ENCODE measurements at places on chromosomes 16 and 17.

DNA sequence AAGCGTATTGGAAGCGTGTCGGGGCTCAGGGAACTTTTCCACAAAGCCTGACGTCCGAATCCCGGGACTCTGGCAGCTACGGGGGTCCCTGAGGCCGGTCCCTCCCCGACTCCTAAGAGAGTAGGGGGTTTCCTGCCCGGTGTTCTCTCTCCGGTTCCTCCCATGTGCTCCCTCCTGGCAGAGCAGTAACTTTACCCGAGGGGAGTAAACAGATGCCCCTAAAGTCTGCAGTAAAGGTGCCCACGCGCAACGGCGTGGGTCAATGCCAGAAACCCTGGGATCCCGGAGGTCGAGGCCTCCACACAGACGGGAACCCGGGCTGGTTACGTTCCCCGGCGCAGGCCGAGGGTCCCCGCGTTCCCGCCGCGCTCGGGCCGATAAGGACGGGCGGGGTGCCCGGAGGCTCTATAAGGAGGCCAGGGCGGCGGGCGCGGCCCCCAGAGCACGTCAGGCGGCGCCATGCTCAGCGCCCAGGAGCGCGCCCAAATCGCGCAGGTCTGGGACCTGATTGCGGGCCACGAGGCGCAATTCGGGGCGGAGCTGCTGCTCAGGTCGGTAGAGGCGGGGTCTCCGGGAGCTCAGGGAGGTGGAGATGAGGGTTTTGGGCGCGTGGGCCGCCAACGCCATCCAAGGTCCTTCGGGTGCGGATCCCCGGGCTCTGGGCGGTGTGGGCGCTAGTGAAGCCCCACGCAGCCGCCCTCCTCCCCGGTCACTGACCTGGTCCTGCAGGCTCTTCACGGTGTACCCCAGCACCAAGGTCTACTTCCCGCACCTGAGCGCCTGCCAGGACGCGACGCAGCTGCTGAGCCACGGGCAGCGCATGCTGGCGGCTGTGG lies at the start of gene HBM:
TSS of gene HBM (plus strand) at position 440 of the 836 bp plus-strand sequence. CDS start at position 460, 20 bp downstream.
- no peak for DNase-seq

GRCh38 chr16:76976101-76976500 lies 214.9 kb upstream of the MON1B start:
- no peak for DNase-seq

GRCh38 chr17:80886641-80887573 lies 104.7 kb upstream of the CHMP6 start:
- DNase-seq: no peak

DNA sequence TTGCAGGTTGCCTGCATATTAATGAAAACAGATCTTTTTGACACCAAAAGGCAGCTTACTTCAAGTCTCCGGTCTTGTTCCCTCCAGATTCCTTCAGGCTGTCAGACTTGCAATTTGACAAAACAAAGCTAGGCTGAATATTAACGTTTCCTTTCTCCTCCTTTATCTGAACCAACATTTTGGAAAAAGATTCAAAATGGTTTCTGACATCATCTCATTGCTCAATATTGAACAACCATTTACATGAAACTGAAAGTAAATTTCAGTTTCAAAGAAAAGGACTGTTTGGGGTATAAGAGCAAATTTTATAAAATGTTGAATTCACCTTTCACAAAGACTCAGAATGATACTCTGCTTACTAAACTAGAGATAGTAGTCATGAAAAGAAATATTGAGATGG lies 521.8 kb downstream of the KCNJ2 start:
- DNase-seq: no peak

GRCh38 chr16:4649744-4650442 lies 25.3 kb downstream of the MGRN1 start:
- DNase-seq: no peak

DNA sequence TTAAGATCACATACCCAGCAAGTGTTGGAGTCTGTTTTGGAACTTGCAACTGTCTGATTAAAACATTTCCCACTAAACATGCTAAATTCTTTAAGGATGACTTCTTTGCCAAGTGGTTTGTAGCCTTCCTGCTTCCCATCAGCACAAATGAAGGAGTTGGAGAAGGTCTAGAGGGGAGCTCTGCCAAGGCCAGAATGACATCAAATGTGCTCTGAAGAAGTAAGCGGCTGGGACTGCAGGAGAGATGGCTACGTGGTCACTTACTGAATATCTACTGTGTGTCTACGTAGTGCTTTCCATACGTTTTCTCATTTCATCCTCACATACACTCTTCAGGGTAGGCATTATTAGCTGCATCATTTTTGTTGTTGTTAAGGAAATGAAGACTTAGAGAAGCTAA lies 135.7 kb upstream of the NLRP1 start:
- DNase-seq: no peak

- DNase-seq: no peak
Observed at GRCh38 chr16:29983420-29984136, 9.9 kb downstream of the TAOK2 start.

- DNase-seq: no peak
Observed at GRCh38 chr17:46917041-46917440, 5.9 kb upstream of the GOSR2 start.

GRCh38 chr17:81084680-81085419 lies 49.9 kb downstream of the BAIAP2 start:
- no peak for DNase-seq

- DNase-seq: no peak
Observed at GRCh38 chr16:88727871-88728270, 21.6 kb downstream of the CTU2 start.

DNA sequence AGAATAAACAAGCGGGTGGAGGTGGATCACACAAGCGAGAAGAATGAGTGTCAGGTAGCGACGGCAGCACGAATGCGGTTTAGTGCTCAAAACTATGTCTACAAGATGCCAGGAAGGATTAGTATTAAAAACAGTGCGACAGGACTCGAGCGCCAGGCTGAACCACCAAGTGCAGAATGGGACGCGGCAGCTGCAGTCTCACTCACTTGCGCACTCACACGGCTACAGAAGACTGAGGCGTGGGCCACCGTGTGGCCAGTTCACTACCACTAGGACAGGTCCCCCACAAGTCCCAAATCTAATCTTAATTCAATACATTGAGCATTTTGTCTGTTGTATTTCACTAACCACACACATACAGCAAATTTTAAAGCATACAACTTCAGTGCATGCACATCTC lies 35.7 kb upstream of the TRAP1 start:
- no peak for DNase-seq

DNA sequence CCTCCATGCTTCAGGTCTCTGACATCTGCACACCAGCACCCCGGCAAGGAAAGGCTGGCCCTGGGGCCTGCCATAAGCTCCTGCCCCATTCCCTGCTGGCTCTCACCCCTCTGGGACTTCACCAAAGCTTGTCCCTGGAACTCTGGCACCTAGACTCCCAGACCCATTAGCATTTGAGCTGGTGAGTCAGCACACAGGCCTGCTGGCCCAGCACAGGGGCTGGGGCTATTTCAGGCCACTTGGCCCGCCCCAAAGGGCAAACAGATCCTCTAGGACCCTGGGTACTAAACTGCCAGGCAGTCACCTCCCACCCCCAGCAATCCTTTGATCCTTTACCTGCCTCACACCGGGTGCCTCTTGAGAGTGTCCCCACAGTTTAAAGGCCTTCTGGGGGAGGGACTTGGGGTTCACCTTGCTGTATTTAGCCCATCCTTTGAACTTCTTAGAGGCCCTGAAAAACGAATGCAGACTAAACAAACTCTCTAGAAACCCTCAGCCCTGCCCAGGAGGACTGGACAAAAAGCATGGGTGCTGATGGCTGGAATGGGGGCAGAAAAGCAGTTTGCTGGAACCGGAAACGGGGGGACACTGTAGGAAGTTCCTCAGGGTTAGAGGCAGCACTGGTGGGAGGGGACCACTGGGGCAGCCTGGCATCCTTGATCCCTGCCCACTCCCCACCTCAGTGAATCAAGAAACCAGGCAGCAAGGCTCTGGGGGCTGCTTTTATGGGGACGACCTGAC lies 3.2 kb upstream of the SAMD14 start:
- DNase-seq: no peak

DNA sequence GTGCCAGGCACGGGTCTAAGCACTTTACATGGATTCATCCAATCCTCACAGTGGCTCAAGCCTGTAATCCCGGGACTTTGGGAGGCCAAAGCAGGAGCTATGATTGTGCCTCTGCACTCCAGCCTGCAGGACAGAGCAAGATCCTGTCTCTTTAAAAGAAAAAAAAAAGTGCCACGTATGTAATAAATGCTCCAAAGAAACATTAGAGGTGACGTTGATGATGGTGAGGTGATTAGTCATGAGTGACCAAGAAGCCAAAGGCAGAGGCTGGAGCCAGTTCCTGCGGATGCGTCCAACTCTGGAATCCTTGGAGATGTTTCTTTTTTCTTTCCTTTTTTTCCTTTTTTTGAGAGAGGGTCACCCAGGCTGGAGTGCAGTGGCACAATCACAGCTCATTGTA lies 59.4 kb upstream of the SIAH1 start:
- peak; percentile 19 for DNase-seq

GRCh38 chr17:7977805-7978204 lies 24.6 kb upstream of the GUCY2D start:
- DNase-seq: no peak

DNA sequence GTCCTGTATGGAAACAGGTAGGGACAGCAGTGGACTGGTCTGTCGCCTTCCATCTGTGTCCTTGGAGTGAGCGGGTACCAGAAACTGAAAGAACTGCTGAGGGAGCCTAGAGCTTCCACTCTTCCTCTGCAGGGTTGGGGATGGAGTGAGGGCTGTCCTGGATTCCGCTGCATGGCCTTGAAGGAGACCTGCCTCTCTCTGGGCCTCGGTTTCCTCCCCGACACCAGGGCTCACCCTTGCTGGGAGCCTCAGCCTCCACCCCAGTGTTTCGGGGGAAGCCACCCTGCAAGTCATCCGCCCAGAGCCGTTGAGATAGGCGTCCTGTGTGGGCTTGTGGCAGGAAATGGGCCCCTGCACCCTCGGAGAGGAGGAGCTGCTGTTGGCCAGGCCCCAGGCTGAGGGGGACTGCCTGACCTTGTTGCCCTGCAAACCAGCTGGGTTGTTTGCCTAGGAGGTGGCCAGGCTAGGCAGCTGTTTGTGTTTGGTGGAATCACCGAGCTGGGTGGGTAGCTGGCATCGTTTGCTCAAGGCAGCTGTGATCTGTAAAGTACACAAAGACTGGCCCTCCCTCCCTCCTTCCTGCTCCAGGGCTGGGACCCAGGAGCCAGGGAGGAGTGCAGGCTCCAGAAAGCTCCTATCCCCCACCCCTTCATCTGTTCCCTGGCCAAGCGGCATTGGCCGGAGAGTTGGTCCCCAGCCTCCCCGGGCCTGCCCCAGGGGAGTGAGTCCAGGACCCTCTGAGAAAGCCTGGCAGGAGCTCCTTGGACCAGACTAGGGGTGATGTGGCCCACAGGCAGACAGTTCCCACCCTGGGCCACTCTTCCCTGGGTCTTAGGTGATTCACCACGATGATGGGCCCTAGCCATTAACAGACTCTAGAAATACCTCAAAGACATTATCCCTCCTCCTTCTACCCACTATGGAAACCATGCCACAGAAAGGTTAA lies 1.3 kb downstream of the RAB37 start:
- DNase-seq: no peak

DNA sequence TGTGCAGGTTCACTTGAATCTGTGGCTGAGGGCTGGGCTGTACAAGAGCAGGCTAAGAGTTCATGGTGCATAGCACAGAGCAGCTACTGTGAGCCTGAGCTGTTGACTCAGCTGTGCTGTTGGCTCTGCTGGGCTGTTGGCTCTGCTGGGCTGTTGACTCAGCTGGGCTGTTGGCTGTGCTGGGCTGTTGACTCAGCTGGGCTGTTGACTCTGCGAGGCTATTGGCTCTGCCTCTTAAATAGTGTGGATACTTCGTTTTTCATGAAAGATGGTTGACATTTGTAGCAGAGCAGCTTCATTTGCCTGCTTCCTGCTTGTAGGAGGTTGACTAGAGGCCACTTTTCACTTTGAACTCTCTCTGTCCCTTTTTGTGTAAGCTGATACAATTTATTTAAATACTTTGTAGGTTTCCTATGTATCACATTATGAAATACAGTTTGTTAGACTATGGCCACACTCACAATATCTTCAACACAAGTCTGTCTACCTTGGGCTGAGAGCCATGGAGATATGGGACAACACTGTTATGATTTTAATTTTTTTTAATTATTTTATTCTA lies 40.3 kb upstream of the CCNF start:
- DNase-seq: no peak

GRCh38 chr16:72793716-72794115 lies 254.2 kb downstream of the ZFHX3 start:
- DNase-seq: no peak

DNA sequence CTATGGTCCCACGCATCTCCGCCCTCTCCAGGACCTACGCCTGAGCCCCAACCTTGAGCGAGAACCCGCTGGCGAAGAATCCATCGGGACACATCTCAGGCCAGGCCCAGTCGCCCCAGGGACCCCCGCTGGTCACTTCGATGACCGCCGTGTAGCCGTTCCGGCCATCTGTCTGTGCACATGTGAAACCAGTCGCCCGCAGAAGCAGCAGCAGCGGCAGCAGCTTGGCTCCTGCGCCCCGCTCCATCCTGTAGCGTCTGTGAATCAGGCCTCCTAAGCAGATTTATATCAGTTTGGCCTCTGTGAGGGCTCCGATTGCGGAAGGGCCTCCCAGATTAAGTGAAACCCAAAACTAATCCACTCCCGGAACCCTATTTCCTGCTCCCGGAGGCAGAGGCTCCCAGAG lies at the start of gene VMO1:
TSS of gene VMO1 (minus strand) at position 259 of the 406 bp plus-strand sequence. CDS start at position 247, 12 bp downstream.
- DNase-seq: no peak

DNA sequence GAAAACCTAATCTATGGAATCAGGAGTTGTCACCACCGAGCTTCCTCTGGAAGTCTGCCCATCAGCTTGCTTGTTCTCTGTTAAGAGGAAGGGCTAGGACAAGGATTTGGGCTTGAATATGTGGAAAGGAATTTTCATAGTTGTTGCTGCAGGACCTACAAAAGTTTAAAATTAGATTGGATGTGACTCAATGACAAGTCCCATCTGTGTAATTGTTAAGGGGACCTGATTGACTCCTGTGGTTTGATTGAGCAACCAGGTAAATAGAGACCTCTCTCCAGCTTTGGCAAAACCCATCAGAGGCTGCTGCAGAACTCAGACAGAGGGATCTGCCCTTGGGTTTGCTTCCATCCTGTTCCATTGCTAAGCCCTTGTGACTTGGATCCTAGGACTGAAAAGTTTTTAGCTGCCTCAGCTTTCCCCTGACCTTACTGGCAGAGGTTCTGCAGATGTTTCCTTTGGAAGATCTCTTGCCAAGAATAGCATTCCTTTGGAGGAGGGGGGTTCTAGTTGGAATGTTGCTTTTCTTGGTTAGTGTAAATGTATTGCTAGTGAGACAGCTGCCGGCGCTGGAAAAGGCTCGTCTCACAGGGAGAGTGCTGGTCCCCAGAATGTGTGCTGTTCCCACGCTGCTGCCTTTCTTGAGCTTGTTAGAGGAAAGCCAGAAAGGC lies 50.0 kb downstream of the SF3B3 start:
- DNase-seq: peak; percentile 96

GRCh38 chr16:24988593-24989338 lies 26.4 kb downstream of the ARHGAP17 start:
- peak; percentile 67 for DNase-seq

GRCh38 chr17:5121186-5121841 lies 5.5 kb downstream of the USP6 start:
- no peak for DNase-seq
